Erythroblast (primary cell): ENCODE measurements at places on chromosomes 1 and 21.
A peak's percentile ranks its signal among the peaks of the same experiment; 100 is the strongest.

GRCh38 chr1:26375081-26375480 is 2.5 kb upstream of the ZNF683 start:
- DNase-seq = no peak

DNA sequence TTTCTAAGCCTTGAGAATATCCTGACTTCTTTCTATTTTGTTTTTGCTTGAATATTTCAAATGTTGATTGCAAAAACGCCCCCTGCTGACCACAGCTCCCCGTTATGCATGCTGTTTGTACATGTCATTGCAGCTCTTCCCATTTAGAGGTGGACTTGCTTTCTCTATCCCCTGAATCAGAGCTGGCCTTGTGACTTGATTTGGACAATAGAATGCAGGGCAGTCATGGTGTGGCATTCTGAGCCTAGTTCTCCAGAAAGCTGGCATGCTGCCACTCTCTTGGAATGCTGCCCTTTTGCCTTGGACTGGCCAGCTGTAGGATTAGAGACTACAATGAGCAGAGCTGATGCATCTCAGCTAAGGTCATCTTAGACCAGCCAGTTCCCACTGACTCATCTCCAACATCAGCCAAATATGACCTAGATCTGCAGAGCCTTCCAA is 1561.5 kb downstream of the MRPL39 start:
- DNase-seq = peak; percentile 18

DNA sequence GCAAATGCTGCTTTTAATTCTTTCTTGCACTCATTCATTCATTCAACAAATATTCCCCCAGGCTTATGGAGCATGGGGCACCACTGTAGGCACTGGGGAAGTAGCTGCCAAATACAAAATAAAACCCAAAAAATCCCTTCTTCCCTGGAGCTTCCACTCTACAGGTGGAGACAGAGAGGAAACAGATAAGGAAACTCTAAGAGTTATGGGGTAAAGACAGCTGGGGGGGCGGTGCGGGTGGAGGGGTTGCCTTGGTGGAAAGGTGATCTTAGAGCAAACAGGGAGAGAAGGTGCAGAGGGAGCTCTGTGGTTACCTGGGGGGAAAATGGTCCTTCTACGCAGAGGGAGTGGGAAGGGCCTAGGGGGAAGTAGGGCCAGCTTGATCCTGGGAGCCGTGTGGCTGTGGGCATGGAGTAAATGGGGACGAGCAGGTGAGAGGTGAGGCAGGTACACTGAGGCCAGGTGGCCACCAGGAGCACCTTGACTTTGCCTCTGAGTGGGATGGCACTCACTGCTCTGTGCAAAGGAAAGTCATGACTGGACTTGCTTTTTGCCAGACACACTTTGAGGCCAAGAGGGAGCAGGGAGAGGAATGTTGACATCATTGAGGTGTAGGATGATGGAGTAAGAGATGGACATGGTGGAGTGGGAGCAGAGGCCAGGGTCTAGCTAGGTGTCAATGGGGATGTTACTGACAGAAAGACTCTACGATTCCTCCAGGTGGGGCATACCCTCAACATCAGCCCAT is 152.0 kb downstream of the ETS2 start:
- no peak for DNase-seq

- DNase-seq = no peak
Measured at GRCh38 chr1:51417496-51418383, 87.4 kb upstream of the TTC39A start.

DNA sequence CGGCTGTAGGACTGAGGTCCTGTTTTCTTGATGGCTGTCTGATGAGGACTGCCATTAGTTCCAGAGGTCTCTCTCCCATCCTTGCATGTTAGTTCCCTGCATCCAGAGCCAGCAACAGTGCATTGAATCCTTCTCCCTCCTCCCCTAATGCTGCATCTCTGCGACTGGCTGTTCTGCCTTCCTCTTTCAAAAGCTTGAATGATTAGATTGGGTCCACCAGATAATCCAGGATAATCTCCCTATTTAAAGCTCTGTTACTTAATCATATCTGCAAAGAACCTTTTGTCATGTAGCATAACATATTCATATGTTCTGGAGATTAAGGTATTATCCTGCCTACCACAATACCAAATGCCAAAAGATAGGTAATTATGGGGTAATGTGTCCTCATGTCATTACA is 377.5 kb downstream of the GPATCH2 start:
- DNase-seq = no peak

GRCh38 chr1:25695090-25695770 is 78.6 kb downstream of the MAN1C1 start:
- DNase-seq = no peak

DNA sequence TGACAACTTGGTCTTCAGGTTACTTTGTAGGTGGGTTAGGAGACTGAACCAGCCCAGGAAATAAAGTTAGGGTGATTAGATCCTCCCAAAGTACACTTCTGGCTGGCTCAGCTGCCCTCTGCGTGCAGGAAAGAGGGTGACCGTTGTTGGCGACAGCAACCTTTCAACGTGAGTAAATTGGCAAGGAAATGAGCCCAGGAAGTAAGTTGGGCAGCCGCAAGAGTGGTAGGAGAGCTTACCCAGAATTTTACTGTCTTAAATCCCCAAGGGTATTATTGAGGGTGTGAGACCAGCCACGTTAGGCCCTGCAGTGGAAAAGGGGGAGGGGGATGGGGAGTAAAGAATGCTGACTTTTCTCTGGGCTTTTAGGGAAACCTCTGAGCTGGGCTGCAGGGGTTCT is 1.6 kb downstream of the TENT5C start:
- peak; percentile 69 for DNase-seq

- no peak for DNase-seq
Measured at GRCh38 chr1:21451212-21451611, 11.3 kb downstream of the NBPF3 start.

DNA sequence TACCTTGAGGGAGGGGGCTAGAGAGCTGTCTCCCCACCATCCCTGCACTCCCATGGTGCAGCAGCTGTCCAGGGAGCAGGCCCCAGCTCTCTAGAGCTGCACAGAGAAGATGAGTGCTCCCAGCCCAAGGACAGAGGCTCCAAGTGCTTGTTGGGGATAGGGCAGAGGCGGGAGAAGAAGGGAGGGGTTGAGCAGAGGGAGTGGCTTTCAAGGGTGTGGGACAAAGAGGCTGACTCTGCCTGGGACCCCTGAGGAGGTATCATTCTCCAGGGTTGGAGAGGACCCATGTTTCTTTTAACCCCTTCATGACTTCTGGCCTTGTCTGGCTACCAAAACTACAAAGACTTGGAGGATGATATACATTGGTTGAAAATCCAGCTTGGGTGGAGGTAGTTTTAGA is 14.6 kb downstream of the FOXD2 start:
- no peak for DNase-seq

DNA sequence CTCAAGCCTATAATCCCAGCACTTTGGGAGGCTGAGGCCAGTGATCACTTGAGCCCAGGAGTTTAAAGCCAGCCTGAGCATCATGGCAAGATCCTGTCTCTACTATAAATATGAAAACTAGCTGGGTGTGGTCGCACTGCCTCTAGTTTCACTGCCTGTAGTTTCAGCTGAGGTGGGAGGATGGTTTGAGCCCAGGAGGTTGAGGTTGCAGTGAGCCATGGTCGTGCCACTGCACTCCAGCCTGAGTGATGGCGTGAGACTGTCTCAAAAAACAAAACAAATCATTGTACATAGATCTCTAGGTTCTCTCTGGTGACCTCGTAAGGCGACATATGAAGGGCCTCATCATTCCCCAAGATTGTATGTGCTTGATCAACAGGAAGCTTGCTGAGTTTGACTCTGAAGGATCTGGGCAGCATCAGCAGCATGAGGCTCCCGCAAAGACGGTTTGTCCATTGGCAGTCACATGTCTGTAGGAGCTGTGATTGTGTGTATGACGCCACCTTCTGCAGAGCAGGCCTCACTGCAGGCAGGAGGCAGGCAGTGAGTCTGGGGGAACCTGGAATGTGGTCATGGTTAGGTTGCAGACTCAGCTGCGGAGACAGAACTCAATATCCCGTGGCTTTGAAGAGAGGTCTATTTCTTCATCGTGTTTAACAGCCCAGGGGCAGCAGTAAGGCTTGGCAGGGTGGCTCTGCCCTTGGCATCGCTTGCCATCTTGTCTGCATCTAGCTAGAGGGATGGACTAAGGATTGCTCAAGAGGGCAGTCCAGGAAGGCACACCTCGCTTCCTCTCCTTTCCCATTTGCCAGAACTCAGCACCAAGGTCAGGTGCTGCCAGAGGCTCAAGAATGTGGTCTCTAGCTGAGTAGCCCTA is 14.0 kb downstream of the ATP5PO start:
- DNase-seq = peak; percentile 37

- no peak for DNase-seq
Measured at GRCh38 chr1:25524568-25525360, 18.6 kb upstream of the LDLRAP1 start.

- peak; percentile 83 for DNase-seq
Measured at GRCh38 chr1:174160109-174160473, 771 bp downstream of the RABGAP1L start.

- no peak for DNase-seq
Measured at GRCh38 chr1:6653436-6654290, 29.0 kb downstream of the THAP3 start.

- DNase-seq = peak; percentile 23
Measured at GRCh38 chr1:52601991-52602855, at the start of gene GPX7. Gene GPX7 (plus strand): TSS chr1:52602371. CDS start chr1:52602410, 39 bp downstream.

DNA sequence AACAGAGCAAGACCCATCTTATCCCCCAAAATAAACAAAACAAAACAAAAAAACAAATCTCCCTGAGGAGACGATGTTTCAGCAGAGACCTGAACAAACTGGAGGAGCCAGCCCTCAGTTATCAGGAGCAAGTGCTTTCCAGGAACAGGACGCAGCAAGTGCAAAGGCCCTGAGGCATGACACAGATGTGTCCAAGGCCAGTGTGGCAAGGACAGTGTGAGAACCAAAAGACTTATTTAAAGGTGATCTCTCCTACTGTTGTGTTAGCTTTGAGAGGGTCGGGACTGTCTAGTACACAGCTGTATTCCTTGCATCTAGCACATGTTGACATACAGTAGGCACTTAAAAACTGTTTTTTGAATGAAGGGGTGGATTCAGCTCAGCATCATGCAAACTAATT is 48.0 kb downstream of the FOXD2 start:
- DNase-seq = no peak

DNA sequence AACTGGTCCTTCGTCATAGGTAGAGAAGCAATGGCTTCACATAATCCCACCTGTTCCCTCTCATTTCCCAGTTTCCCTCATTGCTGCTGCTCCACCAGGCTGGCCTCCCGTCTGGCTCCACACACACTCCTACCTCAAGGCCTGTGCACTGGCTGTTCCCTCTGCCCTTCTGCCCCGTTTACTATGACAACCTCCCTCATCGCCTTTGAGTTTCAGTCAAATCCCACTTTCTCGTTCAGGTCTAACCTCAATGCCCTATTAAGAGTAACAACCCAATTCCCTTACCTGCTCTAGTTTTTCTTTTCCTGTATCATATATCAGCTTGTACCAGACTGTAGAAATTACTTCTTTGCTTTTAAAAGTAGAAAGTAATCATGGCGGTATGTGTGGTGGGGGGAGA is 589.7 kb downstream of the SMYD3 start:
- no peak for DNase-seq

- DNase-seq = no peak
Measured at GRCh38 chr1:234732671-234733390, 122.9 kb upstream of the IRF2BP2 start.

DNA sequence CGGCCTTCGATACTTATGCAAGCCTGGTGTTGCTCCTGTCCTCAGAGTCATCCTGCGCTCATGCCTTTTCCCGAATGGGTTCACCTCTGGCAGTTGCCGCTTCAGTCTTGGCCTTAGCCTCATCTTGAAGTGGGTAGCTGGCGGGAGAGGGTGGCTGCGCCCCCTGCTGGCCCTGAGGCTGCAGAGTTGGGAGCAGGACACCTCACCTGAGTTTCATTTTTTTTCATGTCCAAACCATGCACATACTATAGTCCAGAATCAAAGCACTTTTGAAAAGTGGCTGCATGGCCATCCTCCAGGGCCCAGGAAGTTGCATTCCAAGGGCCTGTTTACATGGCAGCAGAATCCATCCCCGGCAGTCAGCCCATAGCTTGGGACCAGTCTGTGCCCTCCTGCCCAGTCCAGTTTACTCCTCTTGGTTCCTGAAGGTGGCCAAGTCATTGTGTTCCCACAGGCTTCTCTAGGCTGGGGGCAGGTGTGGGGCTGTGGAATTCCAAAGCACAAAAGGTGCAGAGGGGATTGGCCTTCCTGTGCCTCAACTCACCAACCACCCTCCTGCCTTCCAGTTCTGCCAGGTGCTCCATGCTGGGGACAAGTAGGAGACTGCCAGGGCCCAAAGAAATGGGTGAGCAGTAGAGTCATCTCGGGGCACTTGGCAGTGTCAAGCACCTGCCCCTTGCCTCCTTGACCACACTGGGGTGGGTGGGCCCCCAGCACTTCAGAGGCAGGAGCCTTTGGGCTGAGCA is 44.0 kb downstream of the YARS1 start:
- peak; percentile 77 for DNase-seq

DNA sequence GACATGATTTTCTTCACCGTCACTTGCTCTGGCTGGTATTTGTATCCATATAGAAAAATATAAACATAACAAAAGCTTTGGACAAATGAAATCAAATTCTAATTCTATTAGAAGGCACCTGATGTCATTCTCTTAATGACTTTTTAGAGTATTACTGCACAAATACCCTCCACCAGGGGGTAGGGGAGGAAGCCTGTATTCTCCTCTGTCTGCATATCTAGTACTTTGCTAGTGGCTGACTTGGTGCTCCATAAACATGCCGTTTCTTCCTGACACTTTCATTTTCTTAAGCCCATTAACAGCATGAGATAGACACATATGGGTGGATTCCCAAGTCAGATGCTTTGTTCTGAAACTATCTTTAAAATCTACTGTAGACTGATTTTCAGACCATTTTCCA is 20.6 kb upstream of the KCNJ15 start:
- DNase-seq = no peak

GRCh38 chr1:207079706-207080241 is 8.9 kb upstream of the C4BPB start:
- DNase-seq = no peak

- DNase-seq = no peak
Measured at GRCh38 chr21:42386034-42386591, 9.7 kb downstream of the TMPRSS3 start.

- DNase-seq = no peak
Measured at GRCh38 chr1:168972225-168972624, 134.3 kb upstream of the ATP1B1 start.

DNA sequence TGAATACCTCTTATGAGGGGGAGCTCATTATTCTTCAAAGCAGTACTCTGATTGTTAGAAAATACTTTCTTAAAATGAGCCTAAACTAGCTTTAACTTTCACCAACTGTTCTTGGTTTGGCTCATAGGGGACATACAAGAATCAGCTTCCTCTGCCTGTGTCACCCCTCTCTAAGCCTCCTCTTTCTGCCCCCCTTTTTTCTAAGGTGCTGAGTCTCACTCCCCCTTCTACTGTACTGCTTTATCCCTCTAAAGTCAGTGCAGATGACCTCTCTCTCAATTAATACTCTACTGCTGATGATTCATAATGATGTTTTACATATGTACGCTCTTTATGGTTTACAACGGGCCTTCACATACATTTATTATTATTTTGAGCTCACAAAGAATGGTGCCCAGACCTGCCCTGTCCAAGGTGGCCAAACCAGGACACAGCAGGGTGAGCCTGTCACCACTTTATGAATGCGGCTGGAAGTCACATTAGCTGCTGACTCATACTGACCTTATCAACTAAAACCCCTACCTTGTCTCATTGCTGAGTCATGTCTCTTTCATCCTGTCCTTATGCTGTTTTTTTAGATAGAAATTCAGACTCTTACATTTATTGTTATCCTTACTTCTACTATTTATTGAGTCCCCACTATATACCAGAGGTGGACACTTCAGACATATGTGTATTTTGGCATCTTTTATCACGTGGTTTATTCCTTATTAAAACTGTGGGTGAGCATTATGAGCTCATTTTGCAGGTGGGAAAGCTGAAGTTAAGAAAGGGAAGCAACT is 126.9 kb downstream of the RNF220 start:
- peak; percentile 89 for DNase-seq

GRCh38 chr1:30404341-30404740 is 319.0 kb downstream of the MATN1 start:
- no peak for DNase-seq
